ENCODE measurements at places on chromosomes 11 and 22.

GRCh38 chr11:95432714-95433503 is 201.9 kb upstream of the SESN3 start:
- DNase-seq: no peak

GRCh38 chr22:21734540-21735199 is 924 bp downstream of the YPEL1 start:
- DNase-seq: no peak

DNA sequence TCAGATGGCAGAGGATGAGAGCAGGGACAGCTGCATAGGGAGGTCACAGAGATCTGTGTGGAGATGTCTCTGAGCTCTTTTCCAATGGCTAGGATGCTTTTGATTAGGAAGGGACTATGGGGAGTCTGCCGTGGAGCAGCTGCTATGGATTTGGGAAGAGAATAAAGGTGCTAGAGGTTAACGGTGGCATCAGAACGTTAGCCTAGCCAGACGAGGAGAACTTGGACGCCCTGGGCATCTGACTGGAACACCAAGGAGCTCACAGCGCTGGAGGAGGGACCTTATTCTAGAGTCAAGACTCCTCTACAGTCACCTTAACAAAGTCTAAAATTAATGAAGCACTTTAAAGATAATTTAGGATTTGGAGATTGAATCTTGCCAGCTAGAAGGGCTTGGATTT is 157.2 kb upstream of the B3GAT1 start:
- no peak for DNase-seq

DNA sequence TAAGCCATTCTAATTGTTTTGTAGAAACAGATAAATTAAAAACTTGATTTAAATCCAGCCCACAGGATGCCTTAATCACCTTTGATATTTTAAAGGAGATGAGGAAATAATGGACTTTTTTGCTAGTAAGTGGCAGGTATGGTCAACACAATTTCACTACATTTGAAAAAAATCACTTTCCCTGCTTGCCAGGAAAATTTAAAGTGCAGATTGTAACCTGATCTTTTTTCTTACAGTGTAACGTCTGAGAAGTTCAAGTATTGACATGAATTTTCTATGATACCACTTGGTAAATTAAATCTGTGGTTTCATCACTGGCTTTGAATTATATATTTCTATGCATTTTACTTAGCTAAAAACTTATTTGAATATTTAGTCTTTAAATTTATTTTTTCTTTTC is 65.3 kb downstream of the ARHGEF12 start:
- no peak for DNase-seq

All from NCI-H446 (cell line).